ENCODE measurements at places on chromosomes 1 and 21.

GRCh38 chr1:43994071-43994470, 2.7 kb downstream of the CCDC24 start:
- no peak for DNase-seq

DNA sequence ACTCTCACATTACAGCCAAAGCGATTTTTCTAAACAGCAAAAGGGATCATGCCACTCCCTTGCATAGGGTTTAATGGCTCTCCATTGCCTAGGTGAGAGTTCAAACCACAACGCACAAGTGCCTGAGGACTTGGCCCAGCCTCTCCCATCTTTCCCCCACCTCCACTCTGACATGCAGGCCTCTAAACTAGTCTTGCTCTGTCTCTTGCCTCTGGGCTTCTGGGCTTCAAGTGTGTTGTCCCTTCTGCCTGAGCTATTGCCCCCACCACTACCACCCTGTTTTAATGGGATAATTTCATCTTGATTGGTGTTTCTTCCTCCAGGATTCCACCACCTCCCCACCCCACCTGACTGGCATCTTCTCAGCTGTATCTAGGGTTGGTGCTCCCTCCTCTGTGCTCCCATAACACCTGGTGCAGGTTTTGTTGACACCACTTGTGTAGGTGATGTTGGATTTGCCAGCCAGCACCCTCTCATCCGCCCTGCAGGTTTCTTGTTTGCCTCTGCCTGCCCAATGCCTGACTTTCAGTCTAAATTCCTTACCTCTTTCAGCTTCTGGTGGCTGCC, 2.7 kb upstream of the ZBTB21 start:
- DNase-seq, result no peak

GRCh38 chr1:214824763-214825162, 221.8 kb downstream of the CENPF start:
- no peak for DNase-seq

DNA sequence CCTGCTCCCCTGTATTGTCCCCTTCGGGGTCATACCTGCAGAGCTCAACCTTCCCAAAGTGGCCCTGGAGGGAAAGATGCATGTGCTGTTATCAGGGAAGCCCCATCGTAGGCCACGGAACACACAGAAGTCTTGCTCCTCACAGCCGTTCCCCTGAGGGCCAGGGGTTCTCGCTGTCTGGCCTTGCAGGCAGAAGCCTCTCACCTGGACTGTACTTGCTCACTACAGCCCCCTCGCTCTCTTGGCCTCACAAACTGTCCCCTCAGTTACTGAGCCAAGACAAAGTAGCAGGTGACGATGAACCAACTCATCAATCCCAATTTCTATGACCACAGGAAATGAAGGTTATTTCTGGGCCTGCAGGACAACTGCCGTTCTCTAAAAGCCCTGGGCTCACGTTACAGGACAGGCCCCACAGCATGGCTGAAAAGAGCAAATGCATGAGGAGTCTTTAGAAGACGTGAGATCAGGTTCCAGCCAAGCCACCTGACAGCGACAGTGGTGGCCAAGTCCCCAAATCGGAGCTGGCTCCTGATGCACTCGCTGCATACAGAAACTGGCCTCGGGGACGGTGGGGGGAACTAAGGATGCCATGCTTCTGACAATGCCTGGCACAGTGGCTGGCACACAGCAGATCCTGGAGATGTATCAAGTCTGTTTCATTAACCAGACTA, 95.0 kb downstream of the RAVER2 start:
- DNase-seq, result no peak

DNA sequence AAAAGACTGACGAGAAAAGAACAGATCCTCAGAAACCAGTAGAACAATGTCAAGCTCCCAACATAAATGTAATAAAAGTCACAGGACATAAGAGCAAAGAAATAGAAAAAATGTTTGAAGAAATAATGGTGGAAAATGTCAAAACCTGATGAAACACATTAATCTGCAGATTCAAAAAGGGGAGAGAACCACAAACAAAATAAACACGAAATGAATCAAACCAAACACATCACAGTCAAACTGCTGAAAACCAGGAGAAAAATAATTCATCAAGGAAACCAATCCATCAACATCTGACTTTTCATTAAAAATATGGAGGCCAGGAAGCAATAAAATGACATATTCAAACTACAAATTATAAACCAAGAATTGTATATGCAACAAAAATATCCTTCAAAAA, 31.9 kb downstream of the TRIM33 start:
- DNase-seq, result no peak

DNA sequence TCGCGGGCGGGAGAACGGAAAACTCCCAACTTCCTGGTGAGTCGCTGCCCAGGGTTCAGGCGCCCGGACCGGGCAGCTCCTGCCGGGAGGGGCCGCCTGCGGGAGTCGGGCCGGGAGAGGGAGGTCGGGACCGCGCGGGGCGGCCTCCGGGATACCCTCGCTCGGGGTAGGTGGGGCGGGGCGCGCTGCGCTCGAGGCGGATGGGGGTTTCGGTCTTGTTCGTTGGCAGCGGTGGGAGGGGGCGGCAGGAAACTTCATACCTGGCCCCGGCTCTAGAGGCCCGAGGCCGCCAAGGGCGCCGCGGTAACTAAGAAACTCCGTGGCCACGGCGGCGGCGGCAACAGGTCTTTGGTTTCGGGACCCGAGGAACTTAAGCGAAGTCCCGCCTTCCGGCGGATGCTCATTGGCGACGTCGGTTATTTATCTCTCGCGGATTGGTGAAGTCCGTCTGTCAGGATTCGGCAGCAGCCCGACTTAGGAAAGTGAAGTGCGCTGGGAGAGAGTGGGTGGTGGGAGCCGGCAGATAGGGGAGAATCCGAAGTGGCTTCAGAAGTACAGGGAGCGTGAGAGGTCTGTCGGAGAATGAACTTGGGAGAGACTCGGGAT, 546 bp downstream of the NEK7 start:
- peak; percentile 75 for DNase-seq

DNA sequence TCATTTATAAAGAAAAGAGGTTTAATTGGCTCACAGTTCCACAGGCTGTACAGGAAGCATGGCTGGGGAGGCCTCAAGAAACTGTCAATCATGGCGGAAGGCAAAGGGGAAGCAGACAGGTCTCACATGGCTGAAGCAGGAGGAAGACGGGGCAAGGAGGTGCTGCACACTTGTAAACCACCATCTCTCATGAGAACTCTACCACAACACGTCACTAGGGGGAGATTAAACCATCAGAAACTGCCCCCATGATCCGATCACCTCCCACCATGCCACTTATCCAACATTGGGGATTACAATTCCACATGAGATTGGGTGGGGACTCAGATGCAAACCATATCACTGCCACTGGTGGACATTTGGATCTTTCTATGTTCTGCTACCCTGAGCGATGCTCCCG, 351.4 kb downstream of the NPHP4 start:
- DNase-seq, result no peak
